Esophagus mucosa (tissue), 1 donor: ENCODE measurements at places on chromosomes 12 and 14.

- peak; percentile 19 for ATAC-seq
These were observed 80.6 kb upstream of the DICER1 start for GRCh38 chr14:95237958-95238340.

DNA sequence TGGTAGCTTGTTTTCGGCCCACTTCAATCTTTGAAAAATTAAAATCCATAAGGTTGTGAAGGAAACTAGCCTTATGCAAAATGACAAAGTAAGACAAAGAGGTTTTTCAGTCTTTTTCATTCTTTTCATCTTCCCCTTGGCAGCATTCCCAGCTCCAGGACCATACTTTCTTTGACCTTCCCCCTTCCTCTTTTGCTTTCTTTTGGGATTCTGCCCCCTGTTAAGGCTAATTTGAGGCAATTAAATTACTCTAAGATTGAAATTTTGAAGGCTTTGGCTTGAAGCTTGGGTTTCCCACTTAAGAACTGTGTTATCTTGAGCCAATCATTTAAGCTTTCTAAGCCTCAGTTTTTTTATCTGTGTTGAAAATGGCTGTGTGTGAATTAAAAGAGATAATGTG lies 124.9 kb downstream of the DACT1 start:
- ATAC-seq, result no peak

DNA sequence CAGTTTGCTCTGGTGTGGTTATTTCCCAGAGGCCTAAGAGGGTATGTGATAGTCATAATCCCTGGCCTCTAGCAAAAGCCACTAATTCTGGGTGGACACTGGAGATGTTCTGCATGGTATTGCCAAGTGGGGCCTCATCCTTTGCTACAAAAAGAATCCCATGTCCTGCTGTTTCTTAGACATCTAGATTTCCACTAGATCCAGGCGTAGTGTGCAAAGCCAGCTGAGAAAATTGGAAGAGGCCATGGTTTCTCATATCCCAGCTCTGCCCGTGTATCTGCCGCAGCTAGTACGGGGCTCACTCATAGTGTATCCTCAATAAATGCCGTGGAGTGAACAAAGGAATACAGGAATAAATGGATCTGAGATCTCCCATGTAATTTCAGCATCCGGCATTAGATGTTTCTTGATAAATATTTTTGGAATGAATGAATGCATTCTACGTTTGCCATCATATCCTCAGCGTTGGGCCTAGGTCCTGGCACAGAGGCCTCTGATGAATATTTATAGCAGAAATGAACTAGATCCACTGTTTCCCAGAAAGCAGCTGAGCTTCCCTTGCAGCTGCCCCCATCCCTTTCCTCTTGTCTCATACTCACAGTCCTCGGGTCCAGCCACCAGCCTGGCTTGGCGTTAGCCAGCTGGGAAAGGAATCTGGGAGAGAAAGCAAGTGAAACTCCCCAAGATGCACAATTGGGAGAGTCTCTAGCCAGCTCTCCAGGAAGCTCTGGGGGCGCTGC lies 76.3 kb upstream of the NOS1 start:
- ATAC-seq, result no peak

DNA sequence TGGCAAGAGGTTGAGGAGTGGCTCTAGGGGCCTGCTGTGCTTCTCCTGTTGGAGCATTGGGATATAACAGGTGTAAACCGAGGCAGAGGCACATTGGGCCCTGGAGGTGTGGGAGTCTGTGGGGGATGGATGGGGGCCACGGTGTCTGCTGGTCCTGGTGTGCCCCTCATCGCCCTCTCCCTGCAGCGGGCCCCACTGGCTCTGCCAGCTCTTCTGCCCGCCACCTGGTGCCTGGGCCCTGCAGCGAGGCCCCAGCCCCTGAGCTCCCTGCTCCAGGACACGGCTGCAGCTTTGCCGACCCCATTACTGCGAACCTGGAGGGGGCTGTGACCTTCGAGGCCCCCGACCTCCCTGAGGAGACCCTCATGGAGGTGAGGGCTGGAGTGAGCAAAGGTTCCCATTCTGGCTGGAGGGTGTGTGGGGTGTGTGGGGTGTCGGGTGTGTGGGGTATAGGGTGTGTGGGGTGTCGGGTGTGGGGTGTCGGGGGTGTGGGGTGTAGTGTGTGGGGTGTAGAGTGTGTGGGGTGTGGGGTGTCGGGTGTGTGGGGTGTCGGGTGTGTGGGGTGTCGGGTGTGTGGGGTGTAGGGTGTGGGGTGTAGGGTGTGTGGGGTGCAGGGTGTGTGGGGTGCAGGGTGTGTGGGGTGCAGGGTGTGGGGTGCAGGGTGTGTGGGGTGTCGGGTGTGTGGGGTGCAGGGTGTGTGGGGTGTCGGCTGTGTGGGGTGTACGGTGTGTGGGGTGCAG lies 10.6 kb upstream of the PUS1 start:
- peak; percentile 19 for ATAC-seq
